NCI-H460 (cell line): ENCODE measurements at places on chromosomes 2 and 18.

GRCh38 chr2:205758051-205758450, 75.8 kb downstream of the NRP2 start:
- no peak for DNase-seq

DNA sequence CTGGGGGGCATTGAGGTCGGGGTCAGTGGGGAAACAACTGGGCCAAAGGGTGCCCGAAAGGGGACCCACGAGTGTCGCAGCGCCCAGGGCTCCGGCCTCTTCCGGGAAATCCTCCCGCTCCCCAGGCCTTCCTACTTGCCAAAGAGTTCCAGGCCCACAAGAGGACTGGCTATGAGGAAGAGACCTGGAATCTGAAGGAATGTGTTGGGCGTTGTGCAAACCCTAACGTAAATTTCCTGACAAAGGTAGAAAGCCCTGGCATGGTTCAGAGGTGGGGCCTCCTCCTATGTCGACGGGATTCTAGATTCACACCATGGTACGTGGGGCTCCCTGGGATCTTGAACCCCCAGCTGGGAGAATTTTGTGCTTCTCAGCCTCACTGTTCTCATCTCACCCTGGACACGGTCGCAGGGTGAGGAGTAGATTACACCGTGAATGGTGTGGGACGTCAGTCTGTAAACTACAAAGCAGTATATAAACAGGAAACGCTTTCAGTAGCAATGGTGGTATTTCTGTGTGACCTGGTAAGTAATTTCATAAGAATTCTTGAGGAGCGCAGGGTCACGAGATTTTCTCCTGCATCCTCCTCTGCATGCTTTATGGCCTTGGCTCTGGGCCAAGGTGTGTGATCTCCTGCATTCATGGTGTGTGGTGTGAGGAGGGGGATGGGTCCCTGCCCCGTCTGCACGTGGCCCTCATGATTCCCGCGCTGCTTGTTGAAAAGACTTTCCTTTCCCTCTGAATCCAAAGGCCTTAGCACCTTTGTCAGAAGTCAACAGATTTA, 868 bp downstream of the HSBP1L1 start:
- peak; percentile 46 for DNase-seq

DNA sequence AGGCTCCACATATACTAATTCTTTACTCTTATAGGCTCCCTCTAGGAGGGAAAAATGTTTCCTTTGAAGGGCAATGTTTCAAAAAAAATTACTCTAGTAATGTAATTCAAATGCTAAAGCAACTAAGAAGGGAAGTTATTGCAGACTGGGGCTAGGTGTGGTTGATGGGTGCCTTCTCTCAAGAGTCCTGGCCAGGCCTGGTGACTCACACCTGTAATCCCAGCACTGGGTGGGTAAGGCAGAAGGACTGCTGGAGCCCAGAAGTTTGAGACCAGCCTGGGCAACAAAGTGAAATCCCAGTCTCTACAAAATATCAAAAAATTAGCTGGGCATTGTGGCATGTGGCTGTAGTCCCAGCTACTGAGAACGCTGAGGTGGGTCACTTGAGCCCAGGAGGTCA, 31.2 kb upstream of the CDKL4 start:
- DNase-seq, result no peak

DNA sequence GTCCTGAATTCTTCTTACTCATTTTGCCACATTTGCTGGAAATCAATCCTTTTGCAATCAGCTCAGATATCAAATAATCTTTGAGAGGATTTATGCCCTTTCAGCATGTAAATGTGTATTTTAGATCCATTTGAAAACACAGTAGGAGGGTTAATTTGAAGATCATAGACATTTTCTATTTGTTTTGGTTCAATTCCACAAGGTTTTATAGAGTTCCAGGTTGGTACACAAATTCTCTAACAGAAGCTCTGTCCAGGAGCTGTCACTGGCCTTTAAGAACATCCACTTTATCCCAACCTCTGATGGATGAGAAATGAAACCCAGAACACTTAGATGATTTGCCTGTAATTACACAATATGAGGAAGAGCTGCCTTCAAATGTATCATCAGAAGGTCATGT, 157.3 kb upstream of the CHAC2 start:
- DNase-seq, result no peak

GRCh38 chr2:66984864-66985263, 412.3 kb upstream of the ETAA1 start:
- no peak for DNase-seq

- no peak for DNase-seq
Observed at GRCh38 chr2:113281910-113282746, 3.4 kb upstream of the PAX8 start.

DNA sequence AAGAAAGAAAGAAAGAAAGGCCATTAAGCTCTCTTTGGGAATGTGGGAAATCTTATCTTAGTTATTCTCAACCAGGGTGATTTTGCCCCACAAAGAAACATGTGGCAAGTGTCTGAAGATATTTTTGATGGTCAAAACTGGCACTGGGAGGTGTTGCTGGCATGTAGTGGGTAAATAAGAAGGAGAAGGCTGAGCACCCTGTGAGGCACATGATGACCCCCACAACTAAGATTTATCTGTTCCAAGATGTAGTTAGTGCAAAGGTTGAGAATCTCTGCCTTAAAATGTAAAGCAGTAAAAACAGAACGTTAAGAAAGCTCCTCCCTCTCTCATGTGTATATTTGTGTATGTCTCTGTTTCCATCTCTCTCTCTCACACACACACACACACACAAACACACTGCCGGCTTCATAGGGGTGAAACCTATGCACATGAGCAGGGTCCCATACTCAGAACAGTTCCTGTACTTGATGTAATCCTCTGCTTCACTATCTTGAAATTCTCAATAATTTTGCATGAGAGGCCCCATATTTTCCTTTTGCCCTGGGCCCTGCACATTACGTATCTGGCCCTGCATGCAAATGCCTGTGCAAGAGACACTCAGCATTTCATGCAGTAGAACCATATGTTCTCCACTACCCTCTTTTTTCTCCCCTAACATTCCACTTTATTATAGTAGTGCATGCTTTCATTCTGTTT, 94.3 kb downstream of the MREG start:
- DNase-seq, result no peak

DNA sequence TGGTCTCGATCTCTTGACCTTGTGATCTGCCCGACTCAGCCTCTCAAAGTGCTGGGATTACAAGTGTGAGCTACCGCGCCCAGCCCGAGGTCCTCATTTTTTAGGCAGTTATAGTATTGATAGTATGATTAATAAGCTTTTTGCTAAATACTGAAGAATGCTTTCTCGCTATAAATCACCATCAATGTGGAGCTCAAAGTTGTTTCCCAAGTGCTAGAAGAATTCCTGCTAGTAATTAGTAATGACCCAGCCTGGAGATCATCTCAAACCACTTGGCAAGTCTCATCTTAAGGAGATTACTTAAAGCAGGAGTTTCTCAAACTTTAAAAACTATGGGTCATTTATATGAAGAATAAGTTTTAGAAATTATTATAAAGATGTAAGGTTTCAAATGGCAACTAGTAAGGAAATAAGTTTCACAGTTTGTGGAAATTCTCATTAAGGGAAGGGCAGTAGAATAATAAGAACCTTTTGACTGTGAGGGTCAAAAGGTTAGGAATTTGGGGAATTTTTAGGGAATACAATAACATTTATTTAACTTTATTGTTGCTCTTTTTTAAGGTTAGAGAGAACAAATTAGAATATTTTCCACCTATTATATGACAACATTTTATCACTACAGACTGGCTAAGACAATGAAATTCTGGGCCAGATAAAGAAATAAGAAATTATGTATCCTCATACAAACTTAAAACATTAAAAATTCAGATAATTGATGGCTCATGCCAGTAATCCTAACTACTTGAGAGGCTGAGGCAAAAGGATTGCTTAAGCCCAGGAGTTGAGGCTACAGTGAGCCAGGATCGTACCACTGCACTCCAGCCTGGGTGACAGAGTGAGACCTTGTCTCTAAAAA, 148.6 kb upstream of the MAP3K20 start:
- DNase-seq, result no peak

GRCh38 chr2:28009732-28010131, 119.2 kb downstream of the BABAM2 start:
- DNase-seq, result no peak

- DNase-seq, result no peak
Observed at GRCh38 chr2:14422426-14422825, 210.1 kb upstream of the LRATD1 start.

GRCh38 chr18:52812834-52813233, 472.8 kb downstream of the DCC start:
- no peak for DNase-seq

GRCh38 chr2:200274116-200275075, 32.1 kb upstream of the SPATS2L start:
- no peak for DNase-seq

DNA sequence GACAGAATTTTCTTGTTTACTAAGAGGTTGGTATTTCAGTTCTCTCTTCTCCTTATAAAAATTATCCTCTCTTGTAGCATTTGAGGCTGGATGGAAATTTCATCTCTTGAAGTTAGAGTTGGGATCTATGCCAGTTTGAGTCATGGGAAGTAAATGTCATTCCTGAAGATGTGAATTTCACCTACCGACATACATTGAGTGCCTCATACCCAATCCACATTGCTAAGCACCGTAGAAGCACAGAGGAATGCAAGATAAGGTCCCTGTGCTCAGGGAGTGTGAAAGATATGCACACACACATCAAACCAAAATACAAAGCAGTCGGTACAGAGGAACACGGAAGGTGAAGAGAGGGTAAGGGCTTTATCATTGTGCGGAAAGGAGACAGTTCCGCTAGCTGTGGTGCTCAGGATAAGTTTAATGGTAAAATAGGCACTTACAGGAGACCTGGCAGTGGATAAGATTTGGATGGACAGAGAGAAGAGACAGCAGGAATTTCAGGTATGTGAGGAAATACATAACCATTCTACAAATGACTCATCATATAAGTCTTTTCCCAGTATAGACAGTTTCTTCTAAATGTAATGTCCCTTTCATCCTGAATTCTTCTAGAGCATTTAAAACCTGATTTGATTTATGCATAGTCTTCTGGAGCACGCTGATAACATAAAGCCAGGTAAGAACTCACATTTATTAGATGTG, 205.3 kb upstream of the ST6GAL2 start:
- DNase-seq, result no peak

GRCh38 chr2:199932312-199932855, 21.3 kb downstream of the C2orf69 start:
- no peak for DNase-seq

DNA sequence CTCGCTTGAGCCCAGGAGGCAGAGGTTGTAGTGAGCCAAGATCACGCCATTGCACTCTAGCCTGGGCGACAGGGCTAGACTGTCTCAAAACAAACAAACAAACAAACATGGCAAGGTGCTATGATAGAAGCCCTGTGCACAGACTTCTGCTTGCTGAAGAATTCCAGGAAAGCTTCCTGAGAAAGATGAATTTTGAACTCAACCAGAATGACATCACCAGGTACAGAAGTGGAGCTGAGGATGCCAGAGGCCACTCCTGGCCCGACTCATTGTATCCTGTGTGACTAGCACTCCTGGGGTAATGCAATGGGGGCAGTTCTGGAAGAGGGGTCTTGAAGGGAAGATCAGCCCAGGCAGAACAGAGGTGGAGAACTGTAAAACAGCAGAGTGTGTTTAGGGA, 22.0 kb upstream of the PNPT1 start:
- DNase-seq, result no peak

DNA sequence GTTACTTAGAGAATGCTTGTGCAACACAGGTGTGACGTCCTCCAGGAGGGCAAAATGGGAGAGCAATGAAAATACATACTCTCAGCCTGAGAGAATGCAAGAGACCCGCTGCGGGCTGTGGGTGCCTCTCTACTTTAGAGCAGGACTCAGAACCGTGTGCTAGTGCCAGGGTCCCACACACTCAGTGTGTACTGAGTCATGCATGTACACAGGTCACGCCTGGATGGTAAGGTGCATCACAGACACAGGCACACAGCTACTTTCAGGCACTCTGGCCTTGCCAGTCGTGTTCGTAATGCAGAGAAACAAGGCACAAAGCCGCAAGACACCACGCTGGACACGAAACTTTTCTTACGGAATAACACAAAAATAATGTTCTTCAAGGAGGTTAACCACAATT, 125.3 kb downstream of the ZNF516 start:
- no peak for DNase-seq

- DNase-seq, result no peak
Observed at GRCh38 chr2:95058466-95058988, 33.0 kb downstream of the MAL start.
